ENCODE measurements at places on chromosomes 7 and 10.

DNA sequence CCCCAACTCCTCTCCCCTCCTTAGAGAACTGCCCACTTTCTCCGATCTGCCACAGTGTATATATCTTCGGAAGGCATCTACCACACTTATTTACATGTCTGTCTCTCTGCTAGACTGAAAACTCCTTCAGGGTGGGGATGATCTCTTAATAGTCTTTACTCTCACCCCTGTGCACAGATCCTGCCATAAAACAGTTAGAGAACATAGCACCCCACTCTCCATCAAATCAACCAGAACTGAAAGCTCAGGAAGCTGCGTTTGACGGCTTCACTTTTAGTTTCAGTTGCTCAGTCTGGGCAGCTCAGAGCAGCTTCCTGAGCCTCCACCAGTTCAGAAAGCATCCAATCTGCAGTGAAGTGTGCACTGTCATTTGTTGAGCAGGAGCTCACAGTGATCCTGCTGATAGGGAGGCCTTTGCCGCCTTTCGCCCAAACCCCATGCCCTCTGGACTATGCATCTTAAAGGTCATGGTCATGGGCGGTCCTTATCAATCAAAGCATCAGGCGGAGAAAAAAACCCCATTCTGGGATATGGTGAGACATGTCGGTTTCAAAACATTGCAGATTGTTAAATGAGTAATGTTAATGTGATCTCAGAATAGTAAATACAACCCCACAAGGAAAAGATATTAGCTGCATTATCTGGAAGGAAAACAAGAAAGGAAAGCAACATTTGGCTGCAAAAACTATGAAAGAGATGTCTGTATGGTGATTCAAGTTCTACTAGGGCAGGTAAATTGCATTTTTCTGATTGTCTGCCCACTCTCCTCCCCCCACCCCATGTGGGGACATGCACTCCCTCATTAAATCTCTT, 167.1 kb upstream of the ADO start:
- peak; percentile 66 for DNase-seq

GRCh38 chr7:39952374-39952773, 2.3 kb downstream of the CDK13 start:
- no peak for DNase-seq

DNA sequence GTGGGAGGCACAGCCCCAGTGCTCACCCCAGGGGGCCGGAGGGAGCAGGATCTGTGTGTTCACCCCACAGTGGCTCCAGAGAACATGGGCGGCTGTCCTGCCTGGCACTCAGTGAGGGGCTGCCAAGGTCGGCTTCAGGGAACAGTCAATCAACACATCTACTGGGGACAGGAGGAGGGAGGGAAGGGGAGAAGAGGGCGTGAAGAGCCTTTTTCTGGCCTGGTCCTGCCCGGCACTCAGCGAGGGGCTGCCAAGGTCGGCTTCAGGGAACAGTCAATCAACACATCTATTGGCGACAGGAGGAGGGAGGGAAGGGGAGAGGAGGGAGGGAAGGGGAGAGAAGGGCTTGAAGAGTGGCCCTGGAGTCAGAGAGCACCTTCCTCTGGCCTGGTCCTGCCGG, 184.9 kb downstream of the ADARB2 start:
- no peak for DNase-seq

DNA sequence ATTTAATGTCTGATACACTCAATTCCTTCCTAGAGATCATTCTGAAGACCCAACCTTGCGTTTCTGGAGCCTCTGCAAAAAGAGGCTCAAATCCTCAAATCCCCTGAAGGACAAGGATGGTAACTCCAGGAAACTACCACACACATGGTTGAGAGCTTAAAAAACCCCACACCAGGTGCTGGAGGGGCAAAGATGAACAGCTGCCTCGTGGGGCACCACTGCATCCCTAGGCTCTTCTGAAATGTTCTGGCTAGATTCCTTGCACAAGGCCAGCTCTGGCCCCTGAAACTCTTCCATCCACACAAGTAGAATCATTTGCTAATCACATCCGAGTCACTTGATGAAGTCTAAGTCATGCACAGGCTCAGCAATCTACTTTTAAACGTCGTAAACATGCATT, 286.6 kb downstream of the ELMO1 start:
- DNase-seq, result no peak

DNA sequence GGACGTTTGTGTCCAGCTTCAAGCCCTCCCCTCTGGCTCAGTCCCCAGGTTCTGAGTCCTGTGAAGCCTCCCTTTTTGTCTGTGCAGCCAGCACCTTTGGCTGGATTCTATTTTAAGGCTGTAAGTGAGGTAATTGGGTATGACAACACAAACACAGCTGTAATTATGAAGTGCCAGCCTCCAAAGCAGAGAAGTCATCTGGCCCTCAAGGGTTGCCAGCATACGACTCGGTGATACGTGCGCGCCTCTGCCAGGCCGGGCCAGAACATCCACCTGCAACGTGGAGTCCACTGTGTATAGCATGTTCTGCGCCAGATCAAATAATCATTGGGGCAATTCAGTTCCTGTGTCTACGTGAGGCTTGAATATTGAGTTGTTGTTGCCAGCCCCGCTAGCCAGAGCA, 6.7 kb upstream of the FAM180A start:
- no peak for DNase-seq

- DNase-seq, result no peak
Measured at GRCh38 chr7:115183431-115184057, 261.6 kb downstream of the MDFIC start.

DNA sequence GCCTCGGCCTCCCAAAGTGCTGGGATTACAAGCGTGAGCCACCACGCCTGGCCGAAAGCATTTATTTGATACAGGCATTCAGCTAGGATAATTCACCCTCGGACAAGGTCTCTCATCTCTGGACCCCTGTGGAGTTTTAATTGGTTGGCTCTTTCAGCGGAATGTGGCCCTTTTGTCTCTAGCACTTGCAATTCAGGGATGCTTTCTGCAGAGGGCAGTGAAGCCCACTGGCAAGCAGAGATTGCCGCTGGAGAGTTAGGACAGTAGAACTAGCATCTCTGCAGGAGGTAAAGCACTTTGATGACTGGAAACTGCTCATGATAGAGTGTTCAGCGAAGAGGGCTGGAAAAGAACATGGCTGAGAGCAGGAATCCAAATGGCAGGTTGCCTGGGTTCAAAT, 62.0 kb downstream of the SUFU start:
- no peak for DNase-seq

- DNase-seq, result no peak
Measured at GRCh38 chr7:37047260-37047659, 323.0 kb upstream of the AOAH start.

DNA sequence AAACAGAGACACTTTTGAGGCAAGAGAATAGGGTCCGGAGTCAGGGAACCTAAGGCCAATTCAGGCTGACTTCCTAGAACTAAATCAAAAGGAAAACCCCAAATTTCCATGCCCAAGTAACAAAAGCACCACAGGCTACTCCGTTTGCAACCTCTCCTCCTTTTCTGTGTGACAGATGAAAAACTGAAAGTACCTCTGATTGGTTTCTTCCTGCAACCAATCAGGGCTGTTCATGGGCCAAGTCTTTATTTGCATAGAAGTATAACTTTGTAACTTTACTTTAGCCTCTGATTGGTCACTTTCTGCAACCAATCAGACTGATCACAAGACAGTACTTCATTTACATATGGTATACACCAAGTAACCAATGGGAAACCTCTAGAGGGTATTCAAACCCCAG, 239.9 kb upstream of the KCND2 start:
- DNase-seq, result no peak
